ENCODE measurements at places on chromosomes 7 and 10. TPM values are rescaled to one million over a fixed set of nuclear protein-coding genes. Genes with fewer than 3 reads are reported as not detected.

DNA sequence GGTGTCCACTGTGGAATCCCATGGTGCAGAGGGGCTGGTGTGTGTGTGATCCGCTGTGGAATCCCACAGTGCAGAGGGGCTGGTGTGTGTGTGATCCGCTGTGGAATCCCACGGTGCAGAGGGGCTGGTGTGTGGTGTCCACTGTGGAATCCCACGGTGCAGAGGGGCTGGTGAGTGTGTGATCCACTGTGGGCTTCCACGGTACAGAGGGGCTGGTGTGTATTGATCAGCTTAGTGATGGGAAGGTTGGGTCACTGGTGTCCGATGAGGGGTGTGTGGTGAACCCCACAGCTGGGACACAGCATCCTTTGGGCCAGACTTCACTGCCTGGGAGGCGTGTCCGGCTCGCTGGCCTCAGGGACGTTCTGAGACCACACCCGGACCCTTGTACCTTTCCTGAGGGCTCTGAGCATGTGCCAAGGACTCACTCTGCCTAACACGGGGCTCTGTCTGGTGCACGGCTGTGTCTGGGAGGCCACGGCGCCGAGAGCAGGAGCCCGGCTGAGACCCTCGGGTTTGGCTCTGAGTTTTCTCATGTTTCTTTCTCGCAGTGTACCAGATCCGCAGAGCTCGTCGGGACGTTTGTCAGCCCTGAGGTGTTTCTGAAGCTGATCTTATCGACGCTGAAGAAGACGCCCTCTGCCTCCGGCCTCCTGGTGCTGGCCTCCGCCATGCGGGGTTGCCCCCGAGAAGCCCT is 29.3 kb upstream of the PRKAR1B start:
- DNase-seq: no peak

The FKBP6 gene
- not detected for total RNA-seq

GRCh38 chr10:59825932-59826331 is 72.7 kb upstream of the MRLN start:
- DNase-seq: no peak

DNA sequence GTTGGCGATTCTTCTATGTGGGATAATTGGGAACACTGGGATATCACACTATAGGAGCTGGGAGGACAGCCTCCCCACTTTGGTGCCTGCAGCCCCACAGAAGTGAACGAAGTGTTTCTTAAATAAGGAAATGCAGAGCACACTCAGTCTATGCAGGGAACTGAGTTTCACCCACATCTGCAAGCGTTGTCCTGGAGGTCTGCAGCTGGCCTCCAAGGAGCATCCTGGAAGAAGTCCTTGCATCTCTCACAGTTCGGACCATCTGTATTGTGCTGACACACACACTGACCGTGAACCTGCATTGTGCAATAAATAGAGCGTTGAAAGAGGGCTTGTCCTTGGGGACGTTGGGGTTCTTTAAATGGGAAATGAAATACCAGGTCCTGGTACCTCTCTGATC is 25.8 kb downstream of the LAMB4 start:
- no peak for DNase-seq

- DNase-seq: peak; percentile 87
These were observed 247.9 kb upstream of the PTN start for GRCh38 chr7:137591421-137591837.

The GNG11 gene
- total RNA-seq: 26.0 TPM

DNA sequence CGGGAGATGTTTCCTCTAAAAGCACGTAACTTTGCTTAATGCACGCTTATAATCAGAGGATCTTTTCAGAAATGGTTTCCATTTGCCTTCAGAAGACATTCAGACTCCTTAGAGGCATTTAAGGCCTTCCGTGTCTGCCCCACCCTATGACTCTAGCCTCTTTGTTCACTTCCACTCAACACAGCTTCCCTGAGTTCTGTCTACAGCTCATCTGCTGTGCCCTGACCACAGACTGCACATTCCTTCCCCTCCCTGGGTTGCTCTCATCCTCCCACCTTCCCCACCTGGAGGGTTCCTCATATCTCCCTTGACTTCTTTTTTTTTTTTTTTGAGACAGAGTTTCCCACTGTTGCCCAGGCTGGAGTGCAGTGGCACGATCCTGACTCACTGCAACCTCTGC is 16.6 kb downstream of the FBH1 start:
- no peak for DNase-seq

The ZNF425 gene
- total RNA-seq: 3.6 TPM

The TYW1B gene
- 2.8 TPM for total RNA-seq

DNA sequence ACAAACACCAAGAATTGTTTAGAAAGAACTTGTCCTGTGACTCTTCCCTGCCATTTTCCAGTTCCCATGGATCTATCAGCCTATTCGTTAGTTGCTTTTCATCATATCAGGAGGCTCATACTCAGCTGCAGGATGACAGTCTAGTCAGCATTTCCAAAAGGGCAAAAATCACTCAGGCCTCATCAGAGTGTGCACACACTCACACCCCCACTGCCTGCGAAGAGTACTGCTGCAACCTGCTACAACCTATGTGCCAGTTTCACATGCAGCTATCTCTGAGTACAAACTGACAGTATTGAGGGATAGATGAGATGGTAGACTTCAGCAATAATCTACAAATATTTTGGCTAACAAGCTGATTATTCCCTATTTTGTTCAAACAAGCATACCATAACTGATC is 24.2 kb downstream of the CH25H start:
- no peak for DNase-seq

GRCh38 chr7:98881561-98882315 is 3.4 kb downstream of the TRRAP start:
- no peak for DNase-seq

- peak; percentile 59 for DNase-seq
These were observed 73.3 kb downstream of the NRF1 start for GRCh38 chr7:129684777-129685176.
